ENCODE measurements at places on chromosomes 2 and 18.

GRCh38 chr18:45549290-45549689 lies 66.0 kb upstream of the SLC14A2 start:
- no peak for DNase-seq

DNA sequence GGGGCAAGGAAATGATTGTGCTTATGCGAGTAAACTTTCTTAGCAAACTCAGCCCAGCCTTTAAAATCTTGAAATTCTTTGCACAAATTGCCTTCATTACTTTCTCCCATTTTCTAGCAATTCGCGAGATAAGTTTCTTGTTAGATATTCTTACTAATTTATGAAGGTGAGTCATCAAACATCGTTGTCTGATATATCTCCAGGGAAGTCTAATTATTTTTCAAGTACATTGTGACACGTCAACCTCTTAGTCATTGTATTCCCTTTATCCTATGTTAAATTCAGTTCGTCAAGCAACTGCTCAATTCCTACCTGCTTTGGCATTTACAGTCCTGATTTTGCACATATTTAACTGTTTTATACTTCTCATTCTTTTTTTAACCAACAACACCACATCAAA lies 854.5 kb upstream of the CRIM1 start:
- DNase-seq: no peak

DNA sequence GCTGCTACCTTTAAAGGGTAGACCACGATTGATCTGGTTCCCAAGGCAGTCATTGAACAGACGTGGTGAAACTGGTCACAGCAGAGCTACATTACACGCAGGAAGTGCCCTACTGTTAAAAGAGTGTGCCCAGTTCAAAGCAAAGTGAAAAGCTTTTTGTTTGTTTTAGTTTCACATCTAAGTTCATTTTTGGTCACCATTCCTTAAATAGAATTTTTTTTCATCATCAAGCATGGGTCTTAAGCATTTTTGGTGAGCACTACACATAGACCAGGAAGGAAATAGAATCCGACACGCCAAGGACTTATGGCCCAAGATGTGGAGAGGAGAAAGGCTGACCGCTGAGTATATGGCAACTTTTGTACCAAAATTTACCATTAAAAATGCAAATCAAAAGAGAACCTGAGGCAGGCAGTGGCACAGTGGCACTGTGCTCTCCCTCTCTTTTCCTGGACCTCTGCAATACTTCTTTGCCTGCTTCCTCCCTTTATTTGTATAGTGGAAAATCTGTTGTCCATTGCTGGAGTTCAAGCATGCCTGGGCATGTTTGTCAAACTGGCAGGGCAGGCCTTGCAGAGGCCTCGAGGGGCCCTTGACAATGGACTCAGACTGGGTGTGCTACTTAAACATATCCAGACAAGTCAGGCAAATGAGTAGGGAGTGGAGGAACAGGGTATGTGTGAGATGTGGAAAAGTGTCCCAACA lies 42.6 kb upstream of the HNRNPA3 start:
- DNase-seq: peak; percentile 93

DNA sequence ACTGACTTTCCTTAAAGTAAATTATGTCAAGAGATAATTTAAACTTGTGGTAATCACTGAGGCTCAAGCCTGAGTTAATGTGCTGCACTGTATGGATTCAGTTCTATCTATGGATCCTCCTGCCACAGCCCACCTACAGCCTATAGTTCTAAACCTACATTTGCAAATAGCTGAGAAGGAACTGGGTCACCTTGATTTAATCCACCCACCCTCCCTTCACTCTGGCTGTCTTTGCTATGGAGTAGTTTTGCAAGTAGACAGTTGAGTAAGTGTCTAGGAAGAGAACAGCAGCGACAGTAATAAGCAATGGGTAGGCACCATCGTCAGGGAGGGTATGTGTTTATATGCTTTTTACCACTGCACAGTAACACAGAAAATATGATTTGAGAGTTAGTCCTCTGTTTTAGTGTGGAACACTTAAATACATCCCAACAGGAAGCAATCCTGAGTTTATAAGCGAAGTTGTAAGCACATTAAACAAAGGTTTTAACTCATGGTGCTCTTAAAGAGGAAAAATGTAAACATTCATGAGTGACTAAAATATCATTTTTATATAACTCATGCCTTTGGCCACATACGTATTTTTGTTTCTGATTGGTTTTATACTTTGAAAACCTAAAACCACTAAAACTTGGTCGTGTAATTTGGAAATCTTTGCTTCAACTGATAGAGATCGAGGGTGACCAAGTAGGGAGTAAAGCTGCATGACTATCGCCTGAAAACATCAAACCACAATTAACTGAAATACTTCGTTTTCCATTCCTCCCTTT lies 36.3 kb upstream of the CHRNA1 start:
- no peak for DNase-seq

GRCh38 chr2:1294900-1295299 lies 118.4 kb upstream of the TPO start:
- no peak for DNase-seq
